Immature natural killer cell (primary cell): ENCODE measurements at places on chromosomes 11 and 22. TPM values are rescaled to one million over a fixed set of nuclear protein-coding genes. Genes with fewer than 3 reads are reported as not detected.

PANX3 gene
- not detected for polyA plus RNA-seq

- no peak for DNase-seq
- H3K4me3 ChIP-seq = peak overlapping the region; percentile 85
- no peaks in the 10 kb centered on the region for H3K36me3 ChIP-seq
- peaks cover 27% of the 10 kb centered on the region for H3K4me1 ChIP-seq
Observed at GRCh38 chr11:75523189-75523588, 2.6 kb downstream of the GDPD5 start.

DNA sequence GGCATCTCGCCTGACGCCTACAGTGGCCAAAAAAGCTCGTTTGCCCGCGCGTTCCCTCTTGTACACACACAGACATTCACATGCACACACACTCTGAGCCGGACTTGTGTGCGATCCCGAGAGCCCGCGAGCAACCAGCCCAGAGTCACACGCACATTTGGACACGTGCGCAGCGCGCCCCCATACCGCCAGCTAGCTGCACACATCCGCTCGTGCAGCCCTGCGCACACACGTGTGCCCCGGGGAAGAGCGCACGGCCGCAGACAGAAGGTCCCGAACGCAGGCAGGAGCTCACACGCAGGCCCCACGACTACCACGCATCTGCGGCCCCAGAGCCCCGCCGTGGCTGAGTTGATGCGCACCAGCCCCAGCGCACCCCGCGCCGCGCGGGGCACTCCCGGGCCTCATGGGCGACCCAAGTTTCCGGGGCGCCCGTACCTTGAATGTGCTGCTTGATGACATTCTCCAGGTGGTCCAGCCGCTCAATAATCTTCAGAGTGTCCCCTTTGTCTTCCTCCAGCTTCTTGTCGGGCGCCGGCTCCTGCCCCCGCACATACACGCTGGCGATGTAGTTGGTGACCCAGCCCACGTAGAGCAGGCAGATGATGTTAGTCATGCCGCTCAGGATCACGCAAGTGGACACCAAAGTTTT lies 758 bp downstream of the GALNT18 start:
- peak; percentile 15 for DNase-seq
- peaks cover 4% of the 10 kb centered on the region for H3K36me3 ChIP-seq
- H3K27ac ChIP-seq = no peak overlapping the region
- peaks cover 17% of the 10 kb centered on the region for H3K4me1 ChIP-seq
- peak overlapping the region; percentile 82 for H3K4me3 ChIP-seq
- peaks cover 14% of the 10 kb centered on the region for H3K27me3 ChIP-seq

- no peak overlapping the region for H3K4me3 ChIP-seq
- H3K36me3 ChIP-seq = no peaks in the 10 kb centered on the region
- H3K4me1 ChIP-seq = no peaks in the 10 kb centered on the region
- DNase-seq = no peak
Observed at GRCh38 chr11:80598905-80599304, 1158.1 kb upstream of the TENM4 start.

DNA sequence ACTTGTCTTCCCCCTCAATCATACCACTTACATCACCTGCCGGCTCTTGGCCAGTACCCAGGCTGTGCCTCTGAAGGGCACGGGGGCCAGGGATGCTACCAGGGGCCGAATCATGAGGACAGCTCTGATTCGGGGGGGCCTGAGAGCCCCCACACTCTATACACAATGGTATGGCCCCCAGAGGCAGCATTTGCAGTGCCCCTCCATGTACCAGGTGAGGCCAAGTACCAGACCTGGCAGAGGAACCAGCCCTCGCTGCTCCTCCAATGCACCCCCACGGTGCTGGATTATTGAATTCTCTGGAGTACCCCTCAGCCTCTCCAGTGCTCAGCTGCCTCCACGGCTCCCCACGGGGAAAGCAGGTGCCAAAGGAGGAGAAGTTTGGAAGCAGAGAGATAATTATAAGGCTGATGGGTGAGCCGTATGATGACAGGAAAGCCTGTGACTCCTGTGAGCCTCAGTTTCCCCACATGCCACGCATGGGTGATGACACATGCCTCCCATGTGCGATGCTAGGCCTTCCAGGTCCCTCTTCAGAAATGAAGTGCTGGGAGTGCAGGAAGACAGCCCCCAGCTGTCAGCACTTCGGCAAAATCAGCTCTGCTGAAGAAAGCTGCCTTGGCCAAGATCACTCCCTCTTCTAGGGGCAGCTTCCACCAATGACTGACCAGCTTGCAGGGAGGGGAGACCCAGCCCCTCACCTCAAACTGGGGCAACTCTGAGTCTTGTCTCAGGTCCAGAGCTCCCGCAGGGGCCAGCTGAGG lies 69.9 kb downstream of the THAP12 start:
- no peak for DNase-seq
- no peaks in the 10 kb centered on the region for H3K36me3 ChIP-seq
- H3K27ac ChIP-seq = no peak overlapping the region
- H3K27me3 ChIP-seq = peaks cover 5% of the 10 kb centered on the region
- no peaks in the 10 kb centered on the region for H3K4me1 ChIP-seq

GRCh38 chr11:61682906-61683675 lies 2.9 kb downstream of the DAGLA start:
- H3K4me3 ChIP-seq = no peak overlapping the region
- H3K4me1 ChIP-seq = peaks cover 5% of the 10 kb centered on the region
- DNase-seq = no peak
- peaks cover 3% of the 10 kb centered on the region for H3K27me3 ChIP-seq
- no peaks in the 10 kb centered on the region for H3K36me3 ChIP-seq
- no peak overlapping the region for H3K27ac ChIP-seq
